ENCODE measurements at places on chromosomes 1 and 21.

- no peak for DNase-seq
These were observed 12.1 kb upstream of the SELENBP1 start for GRCh38 chr1:151384584-151384983.

GRCh38 chr1:52916241-52916975, 5.1 kb downstream of the ECHDC2 start:
- no peak for DNase-seq

DNA sequence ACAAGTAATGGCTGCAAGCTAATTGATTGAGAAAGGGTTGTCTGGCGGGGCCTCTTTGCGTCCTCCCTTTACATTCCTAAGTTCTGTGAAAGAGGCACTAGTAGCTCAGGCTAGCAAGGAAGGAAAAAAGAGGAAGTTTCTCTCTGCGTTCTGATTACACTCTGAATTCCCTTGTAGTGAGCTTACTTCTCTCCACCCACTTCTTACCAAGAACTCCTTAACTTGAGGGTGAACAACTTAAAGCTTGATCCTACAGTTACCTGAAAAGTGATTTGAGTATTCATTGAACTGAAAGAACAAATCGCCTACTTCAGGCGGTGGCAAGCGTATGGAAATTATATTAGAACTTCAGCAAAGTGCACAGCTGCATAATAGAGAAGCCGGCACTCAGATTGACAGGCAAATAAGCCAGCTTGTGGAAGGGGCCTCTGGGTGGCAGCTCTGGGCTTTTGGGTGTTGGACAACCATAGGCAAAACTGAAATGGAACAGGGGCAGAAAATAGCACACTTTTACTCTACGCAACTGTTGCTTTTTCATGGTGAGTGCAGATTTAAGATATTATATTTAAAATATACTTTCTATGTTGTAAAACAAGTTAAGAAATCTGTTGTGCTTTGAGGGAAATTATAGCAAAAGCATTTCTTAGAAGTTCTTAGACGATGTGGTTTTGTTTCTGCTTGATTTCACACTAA, 464.5 kb downstream of the USP25 start:
- peak; percentile 93 for DNase-seq

DNA sequence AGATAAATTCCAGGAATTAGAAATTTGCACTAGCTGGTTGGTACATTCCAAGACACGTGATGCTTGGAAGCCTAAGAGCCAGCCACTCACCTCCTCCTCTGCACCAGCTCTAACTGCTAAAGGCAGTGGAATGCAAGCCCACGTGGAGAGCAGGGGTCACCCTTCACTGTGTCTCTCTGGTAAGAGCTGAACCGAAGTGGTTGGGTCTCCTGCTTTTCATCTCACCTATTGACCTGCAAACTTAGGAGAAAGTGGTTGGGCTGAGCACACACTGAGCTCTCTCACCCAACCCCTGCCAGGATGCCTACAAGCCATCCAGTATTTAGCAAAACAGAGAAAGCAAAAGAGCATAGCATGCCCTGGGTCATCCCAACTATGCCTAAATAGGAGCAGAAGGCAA, 19.3 kb downstream of the HAO2 start:
- DNase-seq = no peak

DNA sequence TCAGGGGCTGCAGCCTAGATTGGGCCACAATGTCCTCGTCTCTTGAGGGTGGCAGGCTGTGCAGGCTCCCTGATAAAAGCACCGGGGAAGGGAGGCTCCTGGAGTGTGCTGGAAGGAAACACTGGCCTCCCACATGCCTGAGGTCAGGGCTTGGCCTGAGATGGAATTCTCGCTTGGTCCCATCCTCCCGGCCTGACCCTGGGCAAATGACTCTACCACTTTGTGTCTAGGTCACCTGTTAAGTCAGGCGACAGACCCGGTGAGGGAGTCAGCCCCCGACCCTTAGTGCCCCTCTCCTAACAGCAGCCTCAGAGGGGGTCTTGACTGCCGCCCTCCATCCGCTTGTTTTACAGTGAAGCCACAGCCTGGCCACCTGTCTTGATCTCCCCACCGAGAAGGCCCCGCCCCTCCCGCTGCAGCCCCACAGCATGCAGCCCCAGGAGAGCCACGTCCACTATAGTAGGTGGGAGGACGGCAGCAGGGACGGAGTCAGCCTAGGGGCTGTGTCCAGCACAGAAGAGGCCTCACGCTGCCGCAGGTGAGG, 2.5 kb downstream of the SMIM1 start:
- peak; percentile 30 for DNase-seq

GRCh38 chr1:27405074-27405473, 12.7 kb downstream of the GPR3 start:
- peak; percentile 64 for DNase-seq

DNA sequence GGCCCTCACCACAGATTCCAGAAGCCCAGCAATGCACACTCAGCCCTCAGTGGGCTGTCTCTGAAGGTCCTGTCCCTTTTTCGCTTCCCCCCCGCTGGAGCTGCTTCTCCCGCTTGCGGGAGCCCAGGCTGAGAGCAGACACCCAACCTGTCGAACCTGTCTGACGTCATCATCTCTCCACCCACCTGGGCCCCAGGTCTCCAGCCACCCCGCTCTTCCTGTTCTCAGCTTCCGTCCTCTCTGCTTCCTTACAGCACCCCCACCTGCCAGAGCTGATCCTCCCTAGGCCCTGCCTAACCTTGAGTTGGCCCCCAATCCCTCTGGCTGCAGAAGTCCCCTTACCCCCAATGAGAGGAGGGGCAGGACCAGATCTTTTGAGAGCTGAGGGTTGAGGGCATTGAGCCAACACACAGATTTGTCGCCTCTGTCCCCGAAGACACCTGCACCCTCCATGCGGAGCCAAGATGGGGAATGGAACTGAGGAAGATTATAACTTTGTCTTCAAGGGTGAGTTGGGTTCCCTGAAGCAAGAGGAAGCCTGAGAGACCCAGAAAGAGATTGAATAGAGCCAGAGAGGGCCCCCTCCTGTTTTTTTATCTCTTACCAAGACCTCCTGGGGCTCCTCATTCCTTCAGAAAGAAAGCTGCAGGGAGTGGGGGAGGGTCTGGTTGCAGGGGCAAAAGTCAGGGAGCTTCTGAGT, at the start of gene RAB25:
TSS of gene RAB25 (plus strand) at position 224 of the 700 bp plus-strand sequence. CDS start at position 465, 241 bp downstream.
- DNase-seq = peak; percentile 74

GRCh38 chr1:175131095-175131494, 61.5 kb downstream of the KIAA0040 start:
- DNase-seq = no peak

DNA sequence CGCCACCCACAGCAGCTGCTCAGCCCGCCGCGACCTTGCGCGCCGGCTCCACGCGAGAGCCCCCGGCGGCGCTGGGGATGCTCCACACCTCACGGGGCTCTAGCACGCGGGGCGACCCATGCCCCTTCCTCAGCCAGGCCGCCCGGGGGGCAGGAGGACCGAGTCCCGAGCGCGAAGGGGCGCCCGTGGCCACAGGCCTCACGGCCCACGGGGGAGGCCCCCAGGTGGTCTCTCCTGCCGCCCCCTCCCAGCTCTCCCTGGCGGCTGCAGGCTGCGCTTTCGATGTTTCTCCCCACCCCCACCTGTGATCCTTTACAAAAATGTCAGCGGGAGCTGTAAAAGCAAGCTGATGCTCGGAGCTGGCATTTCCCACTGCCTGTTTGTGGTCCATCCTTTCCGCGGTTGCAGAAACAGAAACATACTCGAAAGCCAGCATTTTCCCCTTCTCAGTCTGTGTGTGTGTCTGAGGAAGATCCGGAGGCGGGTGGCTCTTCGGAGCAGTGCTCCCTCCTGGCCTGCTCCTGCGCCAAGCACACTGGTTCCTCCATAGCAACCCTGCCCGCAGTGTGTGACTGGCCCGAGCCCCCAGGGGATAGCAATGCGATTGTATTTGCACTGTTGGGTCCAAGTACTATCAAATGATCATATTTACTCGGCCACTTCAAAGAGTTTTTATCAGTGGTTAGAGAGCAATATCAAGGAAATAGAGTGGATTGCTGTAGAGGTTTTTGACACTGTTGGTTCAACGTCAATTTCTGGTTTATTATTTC, 2.1 kb downstream of the KIF26B start:
- peak; percentile 64 for DNase-seq

Data from choroid plexus epithelial cell (primary cell).